NCI-H69 (cell line): ENCODE measurements at places on chromosomes 5 and 9.

- no peak for DNase-seq
Measured at GRCh38 chr5:176857216-176857893, 41.8 kb downstream of the HK3 start.

- peak; percentile 96 for DNase-seq
Measured at GRCh38 chr5:55188656-55189540, 15.9 kb upstream of the CDC20B start.

DNA sequence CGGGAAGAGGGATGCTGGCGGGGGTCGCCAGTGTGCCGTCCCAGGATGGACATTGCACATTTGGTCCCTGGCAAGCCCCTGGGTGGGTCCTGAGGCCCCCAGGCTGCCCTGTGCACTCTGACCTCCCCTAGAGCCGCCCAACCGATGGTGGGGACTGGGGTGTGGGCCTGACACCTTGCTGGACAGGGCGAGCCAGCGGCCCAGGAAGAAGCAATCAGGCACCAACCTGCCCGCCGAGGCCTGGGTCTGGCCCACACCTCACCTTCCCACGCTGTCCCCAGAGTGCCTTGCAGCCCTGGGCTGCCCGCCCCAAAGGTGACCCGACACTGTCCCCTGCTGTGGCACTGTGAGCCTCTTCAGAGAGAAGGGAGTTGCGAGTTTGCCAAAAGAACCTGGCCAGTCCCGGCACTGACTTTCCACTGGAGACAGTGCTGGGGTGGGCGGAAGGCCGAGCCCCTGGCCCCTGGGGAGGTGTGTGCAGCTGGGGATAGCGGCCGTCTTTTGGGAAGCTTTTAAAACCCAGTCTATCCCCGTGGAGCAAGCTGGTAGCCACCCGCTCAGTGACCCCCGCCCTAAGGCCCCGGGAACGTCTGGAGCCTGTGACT, 12.0 kb upstream of the NRARP start:
- DNase-seq: no peak

DNA sequence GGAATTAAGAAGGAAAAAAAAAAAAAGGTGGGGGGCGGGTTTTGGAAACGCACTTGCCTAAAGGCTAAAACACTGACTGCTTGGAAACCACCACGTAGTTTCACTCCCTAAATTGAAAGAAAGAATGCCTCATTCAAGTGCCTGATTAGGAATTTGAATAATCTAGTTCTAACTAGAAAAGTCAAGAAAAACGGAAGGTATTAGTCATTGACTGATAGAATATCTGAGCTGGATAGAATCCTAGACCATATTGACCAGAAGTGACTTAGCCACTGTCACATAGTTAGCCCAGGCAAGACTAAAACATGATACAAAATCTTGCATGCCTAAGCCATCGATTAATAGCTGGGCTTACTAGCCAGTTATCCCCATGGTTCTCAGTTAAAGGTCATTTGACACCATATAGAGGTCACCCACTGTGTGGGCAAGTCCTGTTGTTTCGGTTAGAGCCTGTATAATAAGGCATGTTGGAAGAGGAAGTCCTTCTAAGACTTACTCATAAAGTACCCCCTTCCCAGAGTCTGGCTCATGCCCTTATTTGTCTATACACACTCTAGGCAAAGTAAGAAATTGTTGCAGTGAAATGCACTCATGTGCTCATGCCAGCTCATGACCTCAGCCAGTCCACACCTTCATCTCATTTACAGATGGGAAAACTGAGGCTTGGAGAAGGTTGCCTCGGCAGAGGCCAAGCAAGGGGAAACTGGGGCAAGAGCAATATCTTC, 40.2 kb downstream of the SH3RF2 start:
- DNase-seq: no peak

DNA sequence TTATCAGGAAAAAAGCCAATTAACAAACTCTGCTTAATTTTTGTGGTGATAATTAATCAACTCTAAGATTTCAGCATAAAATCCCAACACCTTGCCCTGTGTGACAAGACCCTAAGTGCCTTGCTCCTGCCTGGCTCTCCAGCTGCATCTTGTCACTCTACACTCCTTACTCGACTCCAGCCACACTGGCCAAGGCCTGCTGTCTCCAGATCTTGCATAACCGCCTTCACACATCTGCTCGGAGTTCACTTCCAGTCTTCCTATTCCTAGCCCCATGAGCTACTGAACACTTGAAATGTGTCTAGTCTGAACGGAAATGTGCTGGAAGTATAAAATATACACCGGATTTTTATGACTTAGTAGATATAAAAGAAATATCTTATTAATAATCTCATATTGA, 259.6 kb downstream of the EPB41L4A start:
- no peak for DNase-seq

GRCh38 chr9:16309469-16310271, 560.8 kb downstream of the BNC2 start:
- DNase-seq: peak; percentile 92

DNA sequence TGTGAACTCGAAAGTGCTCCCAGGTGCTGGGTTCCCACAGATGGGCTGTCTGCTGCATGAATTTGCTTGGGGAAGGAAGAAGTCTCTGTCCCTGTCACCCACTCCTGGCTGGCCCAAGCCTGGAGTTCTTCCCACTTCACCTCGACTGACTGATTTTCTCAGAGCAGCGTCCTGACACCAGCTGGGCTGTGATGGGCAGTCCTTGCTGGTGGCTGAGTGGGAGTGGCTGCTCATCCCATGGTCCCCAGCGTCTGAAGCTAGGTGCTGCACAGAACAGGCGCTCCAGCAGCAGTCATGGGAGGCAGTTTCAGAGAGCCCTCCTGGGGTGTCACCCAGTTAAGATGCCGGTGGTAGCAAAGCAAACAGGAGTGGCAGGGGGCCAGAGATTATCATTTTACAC, 10.1 kb upstream of the NEURL1B start:
- DNase-seq: no peak

- DNase-seq: no peak
Measured at GRCh38 chr5:3512361-3513095, 83.1 kb upstream of the IRX1 start.

GRCh38 chr5:132114150-132115121, 40.8 kb downstream of the CSF2 start:
- no peak for DNase-seq

DNA sequence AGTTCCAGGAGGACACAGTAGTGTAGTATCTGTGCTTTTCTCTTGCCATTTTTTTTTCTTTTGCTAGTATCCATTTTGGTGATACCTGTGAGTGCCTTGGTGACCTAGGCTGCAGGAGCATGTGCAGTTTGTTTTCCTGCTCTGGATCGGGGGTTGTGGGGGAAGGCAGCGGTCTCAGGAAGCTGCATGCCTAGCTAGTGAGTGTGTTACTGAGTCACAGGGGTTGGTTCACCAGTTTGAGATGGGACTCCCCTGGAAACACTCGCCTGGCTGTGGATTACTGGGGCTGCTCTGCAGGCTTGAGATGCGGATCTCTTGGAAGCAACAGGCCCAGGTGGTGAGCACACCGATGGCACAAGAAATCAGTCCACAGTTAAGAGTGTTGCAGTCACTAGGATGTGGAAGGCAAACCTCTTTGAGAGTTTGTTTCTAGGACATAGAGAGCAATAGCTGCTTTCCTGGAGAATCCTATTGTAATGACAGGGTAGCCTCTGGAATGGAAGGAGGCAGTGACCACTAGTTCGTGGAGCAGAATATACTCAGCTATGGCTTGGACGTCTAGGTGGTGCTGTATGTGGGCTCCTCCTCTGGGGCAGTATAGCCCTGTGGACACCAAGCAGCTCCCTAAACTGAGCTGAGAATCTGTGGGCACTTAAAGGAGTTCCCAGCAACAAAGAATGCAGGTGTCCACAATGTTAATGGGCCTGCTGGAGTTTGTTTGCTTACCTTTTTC, 20.0 kb upstream of the SPATA31E1 start:
- no peak for DNase-seq

GRCh38 chr5:13357929-13358328, 586.6 kb downstream of the DNAH5 start:
- no peak for DNase-seq

GRCh38 chr9:109816490-109816889, 36.5 kb downstream of the PALM2AKAP2 start:
- DNase-seq: peak; percentile 33

- no peak for DNase-seq
Measured at GRCh38 chr5:10352430-10353240, 860 bp upstream of the MARCHF6 start.

- DNase-seq: no peak
Measured at GRCh38 chr5:93924628-93925027, 183.2 kb upstream of the POU5F2 start.

DNA sequence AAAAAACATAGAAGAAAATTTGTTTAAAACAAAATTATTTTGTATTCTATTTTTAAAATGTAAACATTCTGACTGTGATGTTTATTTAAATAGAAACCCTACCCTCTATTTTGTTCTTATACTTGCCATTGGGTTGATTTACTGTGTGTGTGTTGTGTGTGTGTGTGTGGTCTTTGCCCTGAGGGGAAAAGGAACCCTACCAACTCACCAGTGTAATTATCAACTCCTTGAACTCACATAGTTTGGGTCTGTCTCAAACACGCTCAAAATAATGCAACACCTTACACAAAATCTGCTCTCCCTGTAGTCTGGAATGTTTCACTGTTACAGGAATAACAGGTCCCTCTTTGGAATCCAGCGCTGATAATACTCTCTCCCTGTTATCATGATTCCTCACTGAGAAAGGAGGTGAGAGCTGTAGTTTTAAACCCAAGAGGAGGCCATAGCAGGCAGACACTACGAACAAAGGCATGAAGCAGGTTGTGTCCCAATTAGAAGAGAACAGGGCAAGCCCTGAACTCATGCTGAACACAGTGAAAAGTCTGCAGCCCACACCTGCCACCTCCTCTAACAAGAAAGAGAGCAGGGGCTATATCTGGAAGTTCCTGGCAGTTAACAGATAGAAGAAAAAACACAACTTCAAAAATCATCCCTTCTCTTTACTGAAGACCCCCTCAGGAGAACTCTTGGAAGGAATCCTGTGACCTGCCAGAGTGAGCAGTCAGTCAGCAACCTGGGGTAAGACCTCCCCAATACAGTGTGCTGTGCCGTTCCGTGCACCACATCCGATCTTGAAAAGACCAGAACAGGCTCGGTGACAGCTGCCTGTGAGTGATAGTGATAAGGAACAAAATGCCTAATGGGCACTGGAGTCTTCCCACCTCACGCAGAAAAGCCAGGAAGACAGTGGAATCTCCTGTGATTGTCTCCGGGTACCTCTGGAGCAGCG, 608.1 kb upstream of the ADAMTS16 start:
- DNase-seq: no peak

GRCh38 chr5:176994460-176995121, 12.0 kb downstream of the UIMC1 start:
- no peak for DNase-seq

DNA sequence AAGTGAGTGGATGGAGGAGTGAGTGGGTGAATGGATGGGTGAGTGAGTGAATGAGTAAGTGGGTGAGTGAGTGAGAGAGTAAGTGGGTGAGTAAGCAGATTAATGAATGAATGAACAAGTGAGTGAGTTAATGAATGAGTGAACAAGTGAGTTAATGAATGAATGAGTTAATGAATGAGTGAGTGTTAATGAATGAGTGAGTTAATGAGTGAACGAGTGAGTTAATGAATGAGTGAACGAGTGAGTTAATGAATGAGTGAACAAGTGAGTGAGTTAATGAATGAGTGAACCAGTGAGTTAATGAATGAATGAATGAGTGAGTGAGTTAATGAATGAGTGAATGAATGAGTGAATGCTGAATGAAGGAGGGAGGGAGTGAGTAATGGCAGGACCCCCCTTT, 26.4 kb downstream of the NKD2 start:
- no peak for DNase-seq

DNA sequence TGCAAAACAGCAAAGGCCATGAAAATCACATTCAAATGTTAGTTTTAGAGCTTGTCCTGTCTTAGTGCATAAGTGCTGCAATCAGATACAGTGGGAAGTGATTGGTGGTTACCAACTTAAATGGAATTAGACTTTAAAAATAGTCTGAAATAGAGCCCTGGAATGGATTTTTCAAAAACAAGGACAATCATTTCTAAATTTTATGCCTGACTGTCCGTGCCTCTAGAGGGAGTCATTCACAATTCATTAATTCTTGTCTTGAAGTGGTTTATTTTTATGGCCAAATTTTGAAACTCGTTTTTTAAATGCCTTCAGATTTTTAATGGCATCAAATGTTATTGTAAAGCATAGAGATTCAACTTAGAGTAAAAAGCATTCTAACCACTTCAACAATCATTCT, 561.8 kb upstream of the DAB2 start:
- DNase-seq: no peak

- no peak for DNase-seq
Measured at GRCh38 chr5:173518856-173519255, 97.6 kb downstream of the BOD1 start.

DNA sequence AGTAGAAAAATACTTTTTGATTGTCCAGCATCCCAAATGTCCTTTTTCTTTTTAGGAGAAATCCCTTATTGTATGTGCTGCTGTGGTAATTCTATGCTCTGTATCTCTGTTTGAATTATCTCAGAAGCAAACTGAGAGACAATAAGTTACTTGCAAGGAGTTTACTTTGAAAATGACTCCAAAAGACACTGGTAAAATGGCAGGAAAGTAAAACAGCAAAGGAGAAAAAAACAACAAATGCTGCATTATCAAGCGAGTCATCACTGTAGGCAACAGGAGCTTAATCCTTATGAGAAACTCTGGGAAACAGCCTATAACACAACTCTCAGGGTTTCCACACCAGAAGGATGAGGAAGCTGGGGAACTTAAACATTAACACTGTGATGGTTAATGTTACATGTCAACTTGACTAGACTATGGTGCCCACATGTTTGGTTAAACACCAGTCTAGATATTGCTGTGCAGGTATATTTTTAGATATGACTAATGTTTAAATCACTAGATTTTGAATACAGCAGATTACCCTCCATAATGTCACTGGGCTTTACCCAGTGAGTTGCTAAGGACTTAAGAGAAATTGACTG, 92.6 kb upstream of the GAS1 start:
- DNase-seq: no peak

GRCh38 chr9:21770871-21771560, 31.4 kb upstream of the MTAP start:
- DNase-seq: no peak

DNA sequence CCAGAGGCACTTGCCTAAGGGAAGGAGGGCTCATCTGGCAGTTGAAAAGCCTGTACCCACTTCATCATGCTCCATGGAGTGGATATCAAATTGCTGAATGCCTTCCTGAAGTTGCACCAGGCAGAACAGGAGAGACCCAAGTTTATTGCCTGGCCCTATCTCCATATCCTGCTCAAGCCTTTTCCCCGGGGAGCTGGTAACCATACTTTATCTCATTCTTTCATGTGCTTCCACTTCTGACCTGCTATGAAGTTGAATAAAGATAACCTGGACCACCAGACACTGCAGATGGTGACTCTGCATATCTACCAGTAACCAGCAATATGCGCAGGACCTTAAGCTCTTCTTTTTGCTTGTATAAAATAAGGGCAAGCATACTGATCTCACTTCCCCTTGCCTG, 1397.5 kb upstream of the CDH6 start:
- peak; percentile 76 for DNase-seq

DNA sequence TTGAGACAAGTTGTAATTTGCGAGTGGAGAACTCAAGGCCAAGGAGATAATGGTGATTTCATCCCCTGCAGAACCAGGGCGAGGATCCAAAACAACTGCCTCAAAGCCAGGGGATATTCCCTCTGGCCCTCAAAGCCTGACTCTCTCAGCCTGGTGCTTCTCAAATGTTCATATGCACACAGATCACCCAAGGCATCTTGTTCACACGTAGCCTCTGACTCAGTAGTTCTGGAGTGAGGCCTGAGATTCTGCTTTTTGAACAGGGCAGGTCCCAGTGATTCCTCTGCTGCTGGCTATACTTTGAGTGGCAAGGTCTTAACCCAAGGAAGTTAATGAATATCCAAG, 30.2 kb upstream of the WWC1 start:
- DNase-seq: no peak
